ENCODE measurements at places on chromosomes 3 and 15.

DNA sequence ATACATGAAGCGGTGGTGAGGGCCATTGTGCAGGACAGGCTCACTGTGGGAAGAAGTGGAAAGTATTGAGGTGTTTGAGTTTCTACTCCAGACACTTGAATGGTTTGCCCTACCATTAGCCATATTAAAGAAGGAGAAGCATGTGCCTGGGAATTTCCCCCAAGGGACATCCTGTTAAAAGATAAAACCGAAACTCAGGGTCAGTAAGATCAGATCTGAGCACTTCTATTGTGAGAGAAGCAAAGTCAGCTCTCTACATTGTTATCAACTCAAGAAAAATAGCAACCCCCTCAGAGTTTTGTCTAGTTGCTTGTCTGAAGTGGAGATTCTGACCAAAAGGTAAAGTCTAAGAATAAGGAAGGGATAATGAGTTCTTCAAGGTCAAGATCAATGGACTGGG, 269.8 kb downstream of the CHST2 start:
- DNase-seq, result no peak

- DNase-seq, result no peak
Measured at GRCh38 chr3:39185959-39186691, 6.3 kb downstream of the XIRP1 start.

DNA sequence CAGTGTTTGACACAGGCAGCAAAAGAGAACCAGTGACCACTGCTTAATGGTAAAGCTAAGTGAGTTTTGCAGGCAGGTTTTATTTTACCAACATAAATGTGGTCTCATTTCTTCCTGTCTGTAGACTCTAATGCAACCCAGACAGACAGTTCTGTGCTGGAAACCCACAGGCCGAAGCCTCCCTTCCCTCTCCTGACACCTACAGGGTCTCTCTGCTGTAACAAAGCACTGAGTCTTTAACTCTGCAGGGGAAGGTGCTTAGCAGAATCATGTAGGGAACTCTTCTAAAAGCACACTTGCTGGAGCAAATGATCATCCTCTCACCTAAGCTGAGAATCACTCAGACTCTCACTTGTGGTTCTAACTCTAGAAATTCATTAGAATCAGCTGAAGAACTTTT, 200.3 kb downstream of the KBTBD8 start:
- no peak for DNase-seq

DNA sequence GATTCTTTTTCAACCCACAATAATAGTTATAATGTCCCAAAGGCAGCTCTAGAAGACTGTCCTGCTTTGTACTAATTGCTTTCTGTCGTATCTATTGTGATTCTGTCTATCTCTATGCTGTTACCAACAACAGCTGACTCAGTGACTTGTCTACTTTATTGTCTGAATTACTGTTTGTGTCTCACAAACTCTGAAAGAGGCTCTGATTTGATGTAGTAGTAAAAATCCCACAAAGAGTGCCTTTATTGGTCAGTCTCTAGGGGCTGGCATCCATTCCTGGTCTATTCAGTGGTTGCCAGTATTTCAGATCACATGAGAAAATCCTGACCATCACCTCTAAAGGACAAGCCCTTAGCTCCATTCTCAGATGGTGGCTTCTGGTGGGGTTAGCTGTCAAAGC, 254.2 kb downstream of the NSUN3 start:
- no peak for DNase-seq

DNA sequence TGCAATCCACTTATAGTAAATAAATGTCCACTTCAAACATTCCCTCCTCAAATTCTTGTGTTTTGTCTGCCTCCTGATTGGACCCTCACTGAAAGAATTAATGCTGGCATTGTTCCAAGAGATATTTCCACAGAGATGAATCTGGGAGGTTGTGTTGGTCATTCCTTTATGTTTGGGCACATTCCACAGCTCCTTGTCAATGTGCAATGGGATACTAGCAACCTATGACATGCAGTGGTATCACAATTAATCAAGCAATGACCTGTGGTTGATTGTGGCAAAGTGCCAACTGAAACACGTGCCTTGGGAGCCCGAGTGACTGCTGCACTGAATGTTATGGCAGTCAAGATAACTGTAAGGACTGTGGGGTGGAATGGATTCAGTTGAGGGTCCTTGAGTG, 55.0 kb upstream of the SNRPN start:
- no peak for DNase-seq

GRCh38 chr3:172191629-172192028, 152.3 kb downstream of the FNDC3B start:
- no peak for DNase-seq

DNA sequence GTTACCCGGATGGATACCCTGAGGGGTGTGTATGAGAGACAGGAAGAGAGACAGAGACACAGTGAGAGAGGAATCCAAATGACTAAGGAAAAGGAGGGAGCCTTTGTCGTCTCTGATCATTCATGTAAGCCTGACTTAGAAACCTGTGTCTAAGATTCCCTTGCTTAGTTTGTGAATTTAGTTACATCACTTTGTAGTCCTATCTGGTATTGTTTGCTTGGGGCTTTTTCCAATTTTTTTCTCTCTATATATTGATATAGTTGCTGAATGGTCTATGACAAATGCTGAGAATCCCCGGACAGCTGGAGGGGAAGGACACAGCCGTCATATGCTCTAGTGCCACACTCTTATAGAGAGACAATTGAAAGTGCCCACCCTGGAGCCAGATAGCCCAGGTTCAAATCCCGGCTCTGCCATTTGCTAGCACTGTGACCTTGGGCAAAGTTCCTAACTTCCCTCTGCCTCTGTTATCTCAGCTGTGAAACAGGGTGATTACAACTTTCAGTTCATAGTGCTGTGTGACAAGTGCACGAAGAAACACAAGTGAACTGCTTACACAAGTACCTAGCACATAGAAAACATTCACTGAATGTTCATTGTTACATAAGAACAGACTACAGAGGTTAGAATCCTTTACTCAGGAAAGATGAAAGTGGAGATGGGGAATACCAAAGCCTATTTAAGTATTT, 6.0 kb downstream of the SLC24A5 start:
- no peak for DNase-seq

DNA sequence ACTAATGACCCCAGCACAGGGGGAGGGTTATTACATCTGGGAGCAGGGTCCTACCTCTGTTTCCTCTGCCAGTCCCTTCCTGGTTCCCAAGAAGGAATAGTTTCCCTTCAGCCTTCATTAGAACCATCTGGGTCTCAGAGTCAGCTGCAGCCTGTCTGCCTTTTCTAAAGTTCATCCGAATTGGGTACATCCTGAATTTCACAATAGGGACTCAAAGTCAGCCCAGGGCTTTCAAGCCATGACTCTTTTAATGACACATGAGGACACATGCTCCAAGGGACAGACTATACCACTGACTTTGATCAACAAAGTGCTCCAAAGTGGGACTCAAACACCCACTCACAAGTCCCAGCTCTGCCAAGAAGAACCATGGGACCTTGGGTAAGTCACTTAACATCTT, 12.7 kb upstream of the CRABP1 start:
- no peak for DNase-seq

GRCh38 chr3:11826628-11827265, 19.9 kb downstream of the TAMM41 start:
- DNase-seq, result no peak

DNA sequence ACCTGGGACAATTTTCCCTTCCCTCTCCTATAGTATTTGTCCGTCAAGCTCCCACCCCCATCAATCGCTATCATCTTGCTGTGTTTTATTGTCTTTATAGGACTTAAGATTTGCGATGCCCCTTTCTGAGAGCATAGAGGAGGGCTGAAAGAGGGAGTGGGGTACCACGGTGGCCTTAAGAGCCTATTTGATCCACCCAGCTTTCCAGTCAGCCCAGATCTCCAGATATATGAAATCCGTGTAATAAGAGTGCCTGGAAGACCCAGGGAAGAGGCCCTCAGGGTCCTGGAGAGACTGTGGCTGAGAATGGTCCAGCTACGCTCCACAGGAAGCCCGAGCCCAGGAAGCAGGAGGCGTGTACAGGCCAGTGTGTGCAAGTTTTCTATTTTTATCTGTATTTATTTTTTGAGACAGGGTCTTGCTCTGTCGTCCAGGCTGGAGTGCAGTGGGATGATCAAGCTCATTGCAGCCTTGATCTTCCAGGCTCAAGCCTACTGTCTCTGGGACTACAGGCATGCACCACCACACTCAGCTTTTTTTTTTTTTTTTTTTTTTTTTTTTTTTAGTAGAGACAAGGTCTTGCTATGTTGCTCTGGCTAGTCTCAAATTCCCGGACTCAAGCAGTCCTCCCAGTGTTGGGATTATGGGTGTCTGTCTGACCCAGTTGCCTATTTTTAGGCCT, 964 bp upstream of the NCKIPSD start:
- DNase-seq, result no peak

Measured in T follicular helper cell (primary cell).